H9 (cell line): ENCODE measurements at places on chromosomes 6 and 20. TPM values are rescaled to one million over a fixed set of nuclear protein-coding genes. Genes with fewer than 3 reads are reported as not detected.
A peak's percentile ranks its signal among the peaks of the same experiment; 100 is the strongest.

The TSPO2 gene
- not detected in 2 replicates for total RNA-seq

The SLC22A23 gene
- total RNA-seq: 6.1 and 6.8 TPM in 2 replicates

The MOXD1 gene
- total RNA-seq: 2.3 and 2.5 TPM in 2 replicates

The LRRN4 gene
- total RNA-seq: 0.22 and 0.42 TPM in 2 replicates

The SYCP2 gene
- 0.70 and 0.94 TPM in 2 replicates for total RNA-seq

The PAK5 gene
- total RNA-seq: 0.20 and 0.37 TPM in 2 replicates

The PREP gene
- 52.4 and 54.0 TPM in 2 replicates for total RNA-seq

The PHACTR3 gene
- total RNA-seq: not detected in 2 replicates

- H3K4me1 ChIP-seq: peaks cover 13% of the 10 kb centered on the region; the same call in 1 of the 2 replicates
- no peak overlapping the region for H3K27ac ChIP-seq
- no peak overlapping the region for H3K4me3 ChIP-seq
- H3K36me3 ChIP-seq: no peaks in the 10 kb centered on the region
Observed at GRCh38 chr6:156952401-156952800, 175.2 kb downstream of the ARID1B start.

DNA sequence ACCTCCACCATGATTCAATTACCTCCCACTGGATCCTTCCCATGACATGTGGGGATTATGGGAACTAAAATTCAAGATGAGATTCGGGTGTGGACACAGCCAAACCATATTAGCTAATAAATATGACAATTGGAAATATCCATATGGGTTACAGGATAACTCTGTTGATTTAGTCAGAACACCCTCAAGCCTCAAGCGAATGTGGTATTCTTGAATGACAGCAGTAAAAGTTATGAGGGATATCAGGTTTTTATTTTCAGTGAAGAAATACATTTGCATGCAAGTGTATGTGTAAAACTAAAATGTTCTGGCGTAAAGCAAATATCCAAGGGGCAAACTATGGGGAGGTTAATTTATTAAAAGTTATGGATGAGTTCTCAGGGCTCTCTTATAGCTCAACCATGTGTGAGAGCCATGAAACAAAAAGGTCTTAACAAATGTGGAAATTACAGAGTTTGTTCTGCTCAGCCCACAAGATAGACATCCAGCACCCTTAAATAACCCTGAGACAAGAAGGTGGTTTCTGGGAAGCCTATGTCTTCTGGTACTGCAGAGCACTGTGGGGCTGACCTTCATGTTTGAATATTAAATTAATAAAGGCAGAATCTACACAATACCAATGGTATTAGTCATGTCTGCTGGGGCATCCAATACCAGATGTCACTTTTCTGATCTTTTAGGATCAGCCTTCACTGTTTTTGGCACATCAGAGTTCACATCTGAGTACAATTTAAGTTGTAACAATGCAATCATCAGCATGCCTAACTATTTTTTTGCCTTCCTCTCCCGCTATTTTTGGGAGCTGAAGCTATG lies 370.5 kb upstream of the RSPO3 start:
- no peaks in the 10 kb centered on the region for H3K36me3 ChIP-seq

- no peak for DNase-seq
- H3K27ac ChIP-seq: no peak overlapping the region
- no peaks in the 10 kb centered on the region for H3K27me3 ChIP-seq
- no peaks in the 10 kb centered on the region for H3K4me1 ChIP-seq
- no peak overlapping the region for H3K4me3 ChIP-seq
Observed at GRCh38 chr6:169094552-169094950, 159.1 kb downstream of the THBS2 start.

- H3K4me1 ChIP-seq: peaks cover 6% of the 10 kb centered on the region; the same call in 1 of the 2 replicates
- H3K27ac ChIP-seq: no peak overlapping the region
- no peak overlapping the region for H3K4me3 ChIP-seq
- no peak for DNase-seq
Observed at GRCh38 chr6:168102315-168102985, 23.4 kb upstream of the FRMD1 start.

GRCh38 chr6:116941727-116942126 lies 64.7 kb downstream of the RFX6 start:
- H3K27ac ChIP-seq: no peak overlapping the region
- H3K36me3 ChIP-seq: no peaks in the 10 kb centered on the region
- H3K27me3 ChIP-seq: no peaks in the 10 kb centered on the region
- no peak overlapping the region for H3K4me3 ChIP-seq
- H3K4me1 ChIP-seq: no peaks in the 10 kb centered on the region

- DNase-seq: peak; percentile 45
- no peak overlapping the region for H3K27ac ChIP-seq
- no peaks in the 10 kb centered on the region for H3K4me1 ChIP-seq
- no peaks in the 10 kb centered on the region for H3K27me3 ChIP-seq
- H3K36me3 ChIP-seq: no peaks in the 10 kb centered on the region
Observed at GRCh38 chr6:99241905-99242534, 107.5 kb downstream of the FAXC start.

DNA sequence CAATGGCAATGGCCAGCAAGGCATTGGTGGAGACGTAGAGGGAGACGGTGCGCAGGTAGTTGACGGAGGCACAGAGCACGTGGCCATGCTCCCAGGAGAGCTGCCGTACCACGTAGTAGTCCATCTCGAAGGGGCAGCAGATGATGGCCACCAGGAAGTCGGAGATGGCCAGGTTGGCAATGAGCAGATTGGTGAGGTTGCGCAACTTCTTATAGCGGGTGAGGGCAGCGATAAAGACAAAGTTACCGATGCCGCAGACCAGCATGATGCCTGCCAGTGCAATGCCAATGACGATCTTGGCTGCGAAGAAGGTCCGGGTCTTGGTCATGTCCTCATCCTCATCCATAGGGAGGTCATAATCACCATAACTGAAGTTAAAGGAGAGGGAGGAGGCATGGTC lies 2.8 kb downstream of the PROKR2 start:
- peaks cover 16% of the 10 kb centered on the region; the same call in 1 of the 2 replicates for H3K27me3 ChIP-seq
- H3K4me3 ChIP-seq: peak overlapping the region; percentile 63
- no peak for DNase-seq
- no peak overlapping the region for H3K27ac ChIP-seq
- H3K36me3 ChIP-seq: peaks cover 22% of the 10 kb centered on the region

DNA sequence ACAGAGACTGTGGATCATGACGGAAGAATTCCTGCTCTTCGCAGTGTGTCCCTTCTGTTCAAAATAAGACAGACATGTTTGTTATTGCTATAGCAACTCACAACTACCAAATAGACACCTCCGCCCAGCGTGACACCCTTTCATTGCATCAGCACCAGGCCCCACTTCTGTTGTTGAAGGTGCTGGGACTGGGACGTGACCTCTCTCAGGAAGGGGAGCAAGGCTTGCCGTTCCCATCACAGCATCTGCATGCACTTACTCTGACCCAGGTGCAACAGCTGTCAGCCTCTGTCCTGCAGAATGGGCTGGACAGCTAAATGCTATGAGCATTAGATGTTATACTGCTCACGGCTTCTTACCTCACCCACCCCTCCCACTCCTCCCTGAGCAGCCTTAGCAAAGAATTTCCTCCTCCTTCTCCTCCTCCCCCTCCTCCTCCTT lies 94.1 kb downstream of the DACT2 start:
- no peaks in the 10 kb centered on the region for H3K27me3 ChIP-seq
- H3K4me3 ChIP-seq: no peak overlapping the region
- peak; percentile 50 for DNase-seq
- H3K27ac ChIP-seq: no peak overlapping the region

- no peak for DNase-seq
- no peak overlapping the region for H3K4me3 ChIP-seq
- no peaks in the 10 kb centered on the region for H3K4me1 ChIP-seq
Observed at GRCh38 chr20:50472693-50473664, 37.2 kb upstream of the PTPN1 start.

GRCh38 chr6:124590001-124590400 lies 372.2 kb upstream of the RNF217 start:
- no peaks in the 10 kb centered on the region for H3K36me3 ChIP-seq
- H3K27me3 ChIP-seq: no peaks in the 10 kb centered on the region
- H3K4me1 ChIP-seq: no peaks in the 10 kb centered on the region
- H3K4me3 ChIP-seq: no peak overlapping the region
- H3K27ac ChIP-seq: no peak overlapping the region

GRCh38 chr6:124780623-124781022 lies 181.6 kb upstream of the RNF217 start:
- no peak overlapping the region for H3K4me3 ChIP-seq
- H3K27me3 ChIP-seq: no peaks in the 10 kb centered on the region
- H3K4me1 ChIP-seq: no peaks in the 10 kb centered on the region
- no peak overlapping the region for H3K27ac ChIP-seq
- H3K36me3 ChIP-seq: no peaks in the 10 kb centered on the region

GRCh38 chr6:4554645-4555044 lies 221.6 kb upstream of the CDYL start:
- H3K27ac ChIP-seq: no peak overlapping the region
- H3K4me1 ChIP-seq: no peaks in the 10 kb centered on the region; the same call in 1 of the 2 replicates
- DNase-seq: no peak
- H3K36me3 ChIP-seq: no peaks in the 10 kb centered on the region
- H3K4me3 ChIP-seq: no peak overlapping the region

- DNase-seq: no peak
- peaks cover 51% of the 10 kb centered on the region for H3K27me3 ChIP-seq
- H3K4me3 ChIP-seq: peak overlapping the region; percentile 71
- no peak overlapping the region for H3K27ac ChIP-seq
- no peaks in the 10 kb centered on the region for H3K36me3 ChIP-seq
- H3K4me1 ChIP-seq: no peaks in the 10 kb centered on the region; the same call in 1 of the 2 replicates
Observed at GRCh38 chr20:62482146-62482809, 6.5 kb upstream of the GATA5 start.

- no peaks in the 10 kb centered on the region for H3K27me3 ChIP-seq
- no peak overlapping the region for H3K4me3 ChIP-seq
- H3K36me3 ChIP-seq: no peaks in the 10 kb centered on the region; the same call in 1 of the 2 replicates
- no peaks in the 10 kb centered on the region for H3K4me1 ChIP-seq
Observed at GRCh38 chr6:90780141-90780540, 193.3 kb upstream of the MAP3K7 start.

GRCh38 chr6:25053875-25054371 lies 118.2 kb upstream of the RIPOR2 start:
- H3K4me1 ChIP-seq: no peaks in the 10 kb centered on the region; the same call in 1 of the 2 replicates
- no peak overlapping the region for H3K4me3 ChIP-seq
- H3K27me3 ChIP-seq: no peaks in the 10 kb centered on the region
- no peak overlapping the region for H3K27ac ChIP-seq

- no peaks in the 10 kb centered on the region for H3K27me3 ChIP-seq
- no peak for DNase-seq
- H3K36me3 ChIP-seq: peaks cover 11% of the 10 kb centered on the region
- H3K4me1 ChIP-seq: no peaks in the 10 kb centered on the region
- no peak overlapping the region for H3K4me3 ChIP-seq
Observed at GRCh38 chr20:61980647-61981583, 84.8 kb downstream of the TAF4 start.

DNA sequence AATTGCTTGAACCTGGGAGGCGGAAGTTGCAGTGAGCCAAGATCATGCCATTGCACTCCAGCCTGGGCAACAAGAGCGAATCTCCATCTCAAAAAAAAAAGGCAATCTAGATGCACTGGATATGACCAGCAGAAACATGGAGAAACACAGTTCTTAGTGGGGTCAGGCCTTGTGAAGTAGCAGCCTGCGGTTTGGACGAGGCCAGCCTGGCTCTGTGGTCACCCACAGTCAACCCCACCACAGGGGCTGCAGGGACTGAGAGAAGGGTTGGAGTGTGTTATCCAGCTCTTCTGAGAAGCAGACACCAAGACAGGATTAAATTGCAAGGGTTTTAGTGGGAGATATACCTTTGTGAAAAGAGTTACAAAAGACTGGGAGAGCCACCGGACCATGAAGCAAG lies 194.3 kb upstream of the PROKR2 start:
- DNase-seq: no peak
- H3K27me3 ChIP-seq: no peaks in the 10 kb centered on the region
- no peak overlapping the region for H3K4me3 ChIP-seq
- H3K4me1 ChIP-seq: no peaks in the 10 kb centered on the region
- H3K27ac ChIP-seq: no peak overlapping the region
